ENCODE measurements at places on chromosomes 7 and 10.

- no peak for DNase-seq
Measured at GRCh38 chr7:35694161-35694783, 663 bp downstream of the HERPUD2 start.

- no peak for DNase-seq
Measured at GRCh38 chr7:90594751-90595317, 1.3 kb upstream of the CDK14 start.

DNA sequence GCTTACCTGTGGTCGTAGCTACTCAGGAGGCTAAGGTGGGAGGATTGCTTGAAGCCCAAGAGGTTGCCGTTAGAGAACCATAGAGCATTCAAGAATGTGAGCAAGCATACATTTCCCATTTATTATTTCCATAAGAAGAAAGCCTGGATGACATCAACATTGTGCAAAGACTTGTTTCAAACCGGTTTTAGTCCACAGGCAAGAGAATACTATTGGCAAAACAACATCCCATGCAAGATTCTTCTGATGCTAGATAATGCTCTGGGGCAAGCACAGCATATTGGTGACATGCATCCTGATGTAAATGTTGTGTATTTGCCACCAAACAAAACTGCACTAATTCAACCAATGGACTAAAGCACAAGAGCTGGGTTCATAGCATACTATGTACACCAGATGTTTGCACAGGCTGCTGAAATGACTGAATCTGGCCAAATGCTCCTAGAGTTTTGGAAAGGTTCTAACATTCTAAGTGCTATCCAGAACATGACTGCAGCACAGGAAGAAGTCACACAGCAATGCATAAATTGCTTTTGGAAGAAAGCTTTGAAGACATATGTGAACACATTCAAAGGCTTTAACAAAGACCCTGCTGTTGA is 42.6 kb downstream of the OTUD1 start:
- no peak for DNase-seq

GRCh38 chr7:76358011-76358480 is 745 bp downstream of the YWHAG start:
- DNase-seq, result peak; percentile 37

- DNase-seq, result no peak
Measured at GRCh38 chr10:76401006-76401405, 969.6 kb downstream of the LRMDA start.

DNA sequence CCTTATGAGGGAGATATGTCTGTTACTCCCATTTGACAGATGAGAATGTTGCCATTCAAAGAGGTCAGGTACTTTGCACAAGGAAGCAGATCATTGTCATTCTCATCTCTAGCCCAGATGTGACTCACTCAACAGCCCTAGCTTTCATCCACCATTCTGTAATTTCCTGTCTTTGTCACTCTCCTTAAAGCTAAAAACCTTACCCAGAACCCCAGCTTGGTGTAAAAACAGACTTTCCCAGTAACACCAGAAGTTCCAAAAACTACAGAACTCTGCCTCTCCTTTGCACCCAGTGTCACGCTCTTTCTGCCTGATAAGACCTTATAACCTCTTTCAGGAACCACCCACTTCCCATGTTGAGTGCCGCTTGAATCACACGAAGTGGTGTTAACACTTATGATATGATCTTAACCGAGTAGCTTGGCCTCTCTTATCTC is 89.1 kb upstream of the SP4 start:
- no peak for DNase-seq

- DNase-seq, result no peak
Measured at GRCh38 chr7:141325275-141325674, 225.9 kb upstream of the AGK start.

GRCh38 chr7:83648464-83649241 is at the start of gene SEMA3E:
SEMA3E (minus strand) TSS chr7:83649139.
- no peak for DNase-seq

- no peak for DNase-seq
Measured at GRCh38 chr10:8171008-8171407, 116.5 kb downstream of the GATA3 start.

DNA sequence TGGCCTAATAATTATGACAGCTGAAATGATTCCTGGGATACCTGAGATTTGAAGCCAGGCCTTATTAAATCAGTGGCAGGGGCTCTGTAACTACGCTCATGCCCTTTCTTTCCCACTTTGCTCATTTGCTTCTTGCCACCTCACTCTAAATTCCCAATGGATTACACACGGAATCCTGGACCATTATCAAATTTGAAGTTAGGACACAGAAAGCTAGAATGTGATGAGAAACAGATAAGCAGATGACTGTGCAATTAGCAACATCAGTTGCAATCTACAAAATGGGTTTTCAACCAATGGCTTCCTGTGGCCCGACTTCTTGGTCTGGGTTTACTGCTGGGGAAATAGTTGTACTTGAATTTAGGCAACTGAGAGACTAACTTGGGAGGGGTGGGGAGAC is 374.3 kb downstream of the INHBA start:
- DNase-seq, result no peak

GRCh38 chr7:1667566-1668395 is 2.3 kb upstream of the ELFN1 start:
- DNase-seq, result no peak

GRCh38 chr10:95850791-95851190 is 57.0 kb upstream of the CC2D2B start:
- DNase-seq, result no peak

DNA sequence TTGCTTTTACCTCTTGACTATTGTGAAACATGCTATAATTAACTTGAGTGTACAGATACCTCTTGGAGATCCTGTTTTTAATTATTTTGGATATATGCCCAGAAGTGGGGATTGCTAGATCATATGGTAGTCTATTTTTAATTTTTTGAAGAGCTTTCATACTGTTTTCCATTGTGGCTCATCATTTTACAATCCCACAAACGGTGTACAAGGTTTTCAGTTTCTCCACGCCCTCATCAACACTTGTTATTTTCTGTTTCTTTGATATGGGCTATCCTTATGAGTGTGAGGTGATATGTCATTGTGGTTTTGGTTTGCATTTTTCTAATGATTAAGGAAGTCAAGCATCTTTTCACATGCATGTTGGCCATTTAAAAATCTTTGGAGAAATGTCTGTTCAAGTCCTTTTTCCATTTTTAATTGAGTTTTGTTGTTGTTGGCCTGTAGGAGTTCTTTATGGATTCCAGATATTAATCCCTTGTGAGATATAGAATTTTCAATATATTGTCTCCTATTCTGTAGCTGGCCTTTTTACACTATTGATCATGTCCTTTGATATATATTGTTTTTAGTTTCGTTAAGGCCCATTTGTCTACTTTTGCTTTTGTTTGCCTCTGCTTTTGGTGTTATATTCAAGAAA is 7.5 kb downstream of the AGK start:
- DNase-seq, result no peak

DNA sequence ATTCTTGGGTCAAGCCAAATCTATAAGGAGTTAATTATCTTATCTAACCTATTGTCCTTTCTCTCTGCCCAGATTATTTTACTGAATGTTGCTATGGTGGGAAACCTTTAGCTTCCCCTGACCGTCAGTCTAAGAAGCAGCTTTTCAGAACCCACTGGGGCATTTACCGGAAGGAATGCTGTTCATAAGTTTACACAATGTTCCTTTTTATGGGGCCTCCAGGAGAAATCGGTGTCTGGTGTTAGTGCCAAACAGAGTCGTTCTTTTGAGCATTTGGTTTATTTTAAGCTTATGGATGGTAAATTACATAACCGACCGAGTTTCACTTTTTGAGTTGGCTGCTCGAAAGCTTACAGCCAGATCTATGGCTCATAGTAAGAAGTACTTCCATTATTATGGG is 111.9 kb downstream of the CACNB2 start:
- no peak for DNase-seq

DNA sequence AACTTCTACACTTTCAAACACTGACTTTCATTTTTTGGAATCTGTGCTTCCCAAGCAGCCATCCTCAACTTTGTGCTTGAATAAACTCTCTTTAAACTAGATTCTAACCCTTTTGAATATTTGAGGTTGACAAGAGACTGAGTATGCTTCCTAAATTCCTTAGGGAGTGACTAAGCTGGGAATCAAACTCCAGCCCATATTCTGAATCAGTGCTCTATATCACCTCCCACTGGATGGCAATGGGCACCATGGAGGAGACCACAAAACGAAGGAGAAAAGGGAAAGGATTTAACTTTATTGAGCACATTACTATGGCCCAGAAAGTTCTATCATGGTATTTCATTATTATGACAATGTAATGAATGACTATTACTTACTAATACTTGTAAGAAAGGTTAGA is 17.2 kb upstream of the SLC26A4 start:
- no peak for DNase-seq

GRCh38 chr7:25318047-25318446 is 89.8 kb upstream of the NPVF start:
- DNase-seq, result no peak

GRCh38 chr7:46949270-46949931 is 632.5 kb downstream of the TNS3 start:
- no peak for DNase-seq

GRCh38 chr7:12062062-12062461 is 149.0 kb upstream of the TMEM106B start:
- DNase-seq, result no peak

GRCh38 chr10:118669020-118669791 is 73.8 kb upstream of the PRLHR start:
- DNase-seq, result no peak

DNA sequence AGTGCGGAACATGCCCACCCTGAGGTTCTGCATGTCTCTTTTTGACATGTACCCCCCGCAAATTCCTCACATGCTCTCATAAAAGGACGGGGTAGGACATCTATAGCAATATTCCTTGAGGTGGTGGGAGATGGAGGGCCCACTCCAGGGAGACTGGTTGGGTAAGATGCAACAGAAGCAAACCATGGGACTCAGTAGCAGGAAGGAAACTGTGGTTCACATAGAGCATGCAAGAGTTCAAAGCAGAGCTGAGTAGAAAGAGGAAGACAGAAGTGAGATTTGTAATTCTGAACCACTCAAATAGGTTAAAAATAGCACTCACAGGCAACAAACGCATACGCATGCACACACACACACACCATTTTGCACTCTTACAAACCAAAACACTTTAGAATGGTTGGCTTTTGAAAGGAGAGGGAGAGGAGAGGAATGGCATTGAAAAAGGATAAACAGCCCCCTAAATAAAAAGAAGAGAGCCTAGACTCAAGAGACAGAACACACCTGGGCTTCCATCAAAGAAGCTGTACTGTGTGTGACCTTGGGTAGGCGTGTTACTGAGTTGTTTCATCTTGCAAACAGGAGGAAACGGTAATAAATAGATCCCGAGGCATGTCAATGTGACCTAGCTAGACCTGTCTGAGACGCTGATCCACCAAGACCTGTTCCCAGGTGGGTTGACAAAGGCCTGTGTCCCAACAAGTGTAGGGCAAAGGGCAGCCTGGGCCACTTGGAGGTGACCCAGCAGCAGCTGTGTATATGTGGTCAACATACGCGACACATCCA is 77.6 kb upstream of the LRRC4 start:
- DNase-seq, result no peak

DNA sequence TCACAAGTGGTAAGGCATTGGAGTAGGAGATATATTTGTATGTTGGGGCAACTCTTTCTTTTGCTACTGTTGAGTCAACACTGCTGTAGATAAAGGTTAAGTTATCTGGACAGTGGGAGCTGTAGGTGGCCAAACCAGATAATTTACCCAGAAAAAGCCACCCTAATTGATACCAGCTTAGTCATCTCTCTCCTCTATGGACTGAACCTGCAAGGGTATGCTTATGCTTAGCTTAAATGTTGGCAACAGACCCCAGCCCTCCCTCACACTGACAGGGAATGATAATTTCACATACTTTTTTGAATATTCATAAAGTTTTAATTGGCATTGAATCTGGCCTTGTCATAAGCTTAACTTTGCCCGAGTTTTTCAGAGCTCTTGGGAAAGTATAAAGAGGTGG is 66.3 kb downstream of the CREB5 start:
- no peak for DNase-seq

- DNase-seq, result no peak
Measured at GRCh38 chr7:155676052-155676451, 31.6 kb downstream of the RBM33 start.

- no peak for DNase-seq
Measured at GRCh38 chr10:89047397-89047796, 56.8 kb downstream of the FAS start.

GRCh38 chr7:21253740-21254687 is 173.9 kb upstream of the SP4 start:
- no peak for DNase-seq

GRCh38 chr7:13692548-13692947 is 296.9 kb downstream of the ETV1 start:
- DNase-seq, result no peak

DNA sequence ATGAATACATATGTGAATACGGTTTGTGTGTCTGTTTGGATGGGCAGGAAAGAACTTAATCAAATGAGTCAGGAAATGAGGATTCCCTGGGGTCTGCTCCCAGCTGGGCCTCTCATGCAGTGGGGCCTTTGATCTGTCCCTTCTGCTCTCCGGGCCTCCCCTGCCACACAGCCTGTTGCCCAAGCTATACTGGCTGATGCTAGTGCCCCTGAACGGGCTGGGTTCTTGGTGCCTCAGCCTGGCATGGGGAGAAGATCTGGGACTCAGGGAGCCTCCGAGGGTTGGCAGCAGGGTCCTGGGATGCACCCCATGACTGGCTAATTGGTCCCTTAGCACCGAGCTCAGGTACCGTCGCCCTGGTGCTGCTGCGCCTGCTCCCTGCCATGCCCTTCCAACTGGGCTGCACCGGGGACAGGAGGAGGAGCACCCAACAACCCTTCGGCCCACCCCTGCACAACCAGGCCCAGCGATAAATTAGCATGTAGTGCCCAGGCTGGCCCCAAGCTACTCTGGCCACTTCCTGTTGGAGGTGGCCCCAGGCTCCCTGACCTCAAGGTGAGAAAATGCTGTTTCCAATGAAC is 59.9 kb upstream of the DUSP5 start:
- no peak for DNase-seq

- DNase-seq, result no peak
Measured at GRCh38 chr10:63711867-63712716, 190.9 kb downstream of the REEP3 start.

DNA sequence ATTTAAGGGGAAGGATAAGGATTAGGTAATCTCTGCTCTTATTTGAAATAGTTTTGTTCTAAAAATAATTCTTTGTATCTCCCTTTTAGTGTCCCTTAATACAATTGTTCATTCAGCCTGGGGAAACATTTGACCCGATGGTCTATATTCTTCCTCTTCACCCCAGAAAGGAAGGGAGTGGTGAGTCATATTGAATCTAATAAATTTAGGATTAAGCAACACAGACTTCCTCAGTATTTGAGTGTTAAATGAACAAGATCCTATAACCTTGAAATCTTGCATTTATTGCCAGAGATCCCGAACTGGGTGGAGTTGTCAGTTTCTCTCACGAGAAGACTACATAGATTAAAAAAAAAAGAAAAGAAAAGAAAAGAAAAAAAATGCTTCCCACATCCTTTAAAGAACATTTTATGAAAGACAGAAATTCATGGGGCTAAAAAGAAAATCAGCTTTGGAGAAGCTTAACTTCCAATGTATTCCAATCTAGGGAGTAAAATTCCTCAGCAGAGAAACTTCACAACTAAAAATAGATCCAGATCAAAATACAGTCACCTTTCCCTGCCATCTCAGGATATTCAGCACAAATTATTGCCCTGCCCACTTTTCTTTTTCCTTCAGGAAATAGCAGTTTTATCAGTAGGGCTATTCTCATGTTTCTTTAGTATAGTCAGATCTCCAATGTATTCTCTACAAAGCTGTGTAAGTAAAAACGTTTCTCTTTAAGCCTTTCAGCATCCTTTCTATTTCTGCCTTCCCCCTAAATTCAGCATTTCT is 82.2 kb downstream of the SEMA3D start:
- no peak for DNase-seq
